CD4-positive, alpha-beta T cell treated with Interleukin-6 at 100 ng/mL for 8 hours (primary cell): ENCODE measurements at places on chromosomes 12 and 14.

DNA sequence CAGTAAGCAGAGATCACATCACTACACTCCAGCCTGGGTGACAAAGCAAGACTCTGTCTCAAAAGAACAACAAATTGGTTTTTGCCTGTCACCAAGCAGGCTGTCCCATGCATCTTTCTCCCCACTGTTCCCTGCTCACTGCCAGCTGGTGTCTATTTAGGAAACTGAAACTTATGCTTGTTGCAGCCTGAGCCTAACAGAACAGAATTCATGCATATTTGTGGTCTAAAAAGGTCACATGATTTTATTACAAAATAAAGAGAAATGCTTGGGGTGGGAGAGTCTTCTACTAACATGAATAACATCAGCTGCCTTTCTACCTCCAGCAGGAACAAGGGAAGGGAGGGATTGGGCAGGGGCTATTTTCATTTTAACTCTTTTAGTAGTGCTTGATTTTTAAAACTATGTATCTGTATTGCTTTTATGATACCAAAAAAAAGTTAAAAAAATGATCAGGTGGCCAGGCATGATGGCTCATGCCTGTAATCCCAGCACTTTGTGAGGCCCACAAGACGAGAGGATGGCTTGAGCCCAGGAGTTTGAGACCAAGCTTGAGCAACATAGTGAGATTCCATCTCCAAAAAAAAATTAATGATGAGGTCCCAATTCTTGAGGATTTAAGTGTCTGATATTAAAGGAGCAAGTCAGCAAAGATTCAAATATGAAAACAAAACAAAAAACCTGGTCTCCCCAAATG, 923 bp downstream of the STAT2 start:
- no peak for DNase-seq

DNA sequence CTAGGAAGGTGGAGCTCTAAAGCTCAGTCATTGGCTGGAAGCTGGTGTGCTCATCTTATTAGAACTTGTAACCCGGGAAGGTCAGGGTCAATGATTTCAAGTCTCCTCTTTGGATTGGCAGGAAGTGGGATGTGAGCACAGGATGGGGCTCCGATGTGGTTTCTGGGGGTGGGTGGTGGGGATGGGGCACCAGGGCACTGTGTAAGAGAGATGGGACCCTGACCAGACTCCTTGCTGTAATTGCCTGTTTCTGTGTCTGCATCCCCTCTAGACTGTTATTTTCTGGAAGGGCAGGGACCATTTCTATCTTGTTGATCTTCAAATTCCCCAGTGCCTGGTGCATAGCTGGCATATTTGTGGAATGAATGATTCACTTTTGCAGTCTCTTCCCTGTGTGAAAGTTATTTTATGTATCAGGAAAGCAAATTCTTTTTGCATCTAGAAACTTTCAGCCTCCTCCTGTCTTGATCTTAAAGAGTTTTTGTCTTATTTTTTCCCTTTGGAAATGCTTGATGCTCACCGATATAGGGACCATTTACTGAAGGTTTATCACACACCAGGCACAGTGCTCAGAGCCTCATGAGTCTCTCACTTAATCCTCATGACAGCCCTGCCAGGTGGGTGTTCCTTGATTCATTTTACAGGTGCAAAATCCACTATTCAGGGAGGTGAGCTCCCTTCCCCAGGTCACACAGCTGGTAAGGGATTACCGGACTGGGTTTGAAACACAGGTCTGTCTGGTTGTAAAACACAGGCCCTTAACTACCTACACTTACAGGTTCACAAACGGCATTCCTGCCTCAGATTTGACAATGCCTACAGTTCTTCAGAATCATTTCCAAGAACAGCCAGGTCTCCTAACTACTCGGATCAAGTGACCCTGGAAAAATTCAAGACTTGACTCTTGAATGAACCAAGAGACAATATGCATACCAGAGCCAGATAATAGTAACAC, 86.9 kb upstream of the IGF1 start:
- no peak for DNase-seq

DNA sequence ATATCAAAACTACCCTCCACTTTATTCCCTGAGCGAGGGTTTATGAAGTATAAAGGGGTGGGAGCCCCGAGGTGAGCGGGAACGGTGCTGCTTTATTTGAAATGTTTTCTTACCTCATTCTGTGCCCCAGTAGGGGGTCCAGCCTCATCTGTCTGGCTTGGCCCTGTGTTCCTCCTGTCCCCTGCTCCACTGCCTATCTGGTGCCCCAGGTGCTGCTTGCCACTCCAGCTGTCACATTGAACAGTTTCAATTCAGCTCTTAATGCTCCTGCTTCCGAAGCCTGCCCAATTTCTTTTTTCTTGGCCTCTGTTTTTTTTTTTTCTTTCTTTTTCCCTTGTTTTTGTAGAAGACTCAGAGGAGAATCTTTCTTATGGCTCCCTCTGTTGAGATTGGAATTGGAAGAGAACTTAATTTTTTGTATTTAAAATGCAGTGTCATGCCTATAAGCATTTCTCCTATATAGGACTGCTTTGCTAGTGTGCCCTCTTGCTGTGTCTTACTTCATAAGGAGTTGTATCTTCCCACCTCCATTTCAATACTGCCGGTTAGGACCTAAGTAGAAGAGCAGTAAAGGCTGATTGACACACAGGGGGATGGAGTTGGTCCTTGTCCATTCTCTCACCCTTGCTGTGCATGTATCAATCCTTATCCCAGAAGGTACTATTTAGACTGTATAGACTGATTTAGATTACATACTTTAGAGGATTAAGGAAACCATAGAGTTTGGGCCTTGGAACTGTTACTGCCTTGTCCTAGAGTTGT, 2.3 kb downstream of the ATXN7L3B start:
- no peak for DNase-seq

GRCh38 chr12:55068416-55069010, 48.7 kb downstream of the NEUROD4 start:
- DNase-seq: peak; percentile 23

GRCh38 chr12:33649992-33650391, 210.4 kb upstream of the SYT10 start:
- no peak for DNase-seq

GRCh38 chr12:24172031-24172772, 222.7 kb upstream of the SOX5 start:
- no peak for DNase-seq

DNA sequence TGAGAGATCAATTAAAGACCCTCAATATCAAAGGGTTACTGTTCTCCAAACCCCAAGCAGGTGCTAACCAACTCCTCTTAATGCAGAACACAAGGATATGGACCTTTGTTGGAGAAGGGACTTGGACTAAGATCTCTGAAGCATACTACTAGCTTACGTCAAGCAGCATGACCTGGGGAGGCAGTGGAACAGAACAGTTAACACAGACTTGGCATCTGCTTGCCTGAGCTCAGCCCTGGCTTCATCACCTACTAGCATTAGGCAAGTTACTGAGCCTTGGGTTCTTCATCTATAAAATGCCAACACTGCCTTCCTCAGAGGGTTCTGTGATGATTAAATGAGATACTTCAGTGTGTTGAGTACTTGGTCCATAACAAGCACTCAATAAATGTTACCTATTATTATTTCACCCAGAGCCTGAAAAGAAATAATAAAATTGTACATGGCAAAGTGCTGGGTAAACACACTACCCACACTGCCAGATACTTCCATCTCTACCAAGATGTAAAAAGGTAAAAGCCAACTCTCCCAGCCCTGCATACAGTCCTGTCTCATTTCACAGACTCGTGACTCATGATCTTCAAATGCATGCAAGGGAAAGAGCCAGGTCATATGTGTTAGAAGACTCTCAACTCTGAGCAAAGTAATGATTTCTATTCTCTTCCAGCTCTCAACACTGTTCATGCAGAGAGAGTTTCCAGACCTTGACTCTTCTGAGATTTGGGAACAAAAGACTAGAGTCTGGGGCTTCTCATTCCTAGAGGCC, 39.7 kb downstream of the FMNL3 start:
- no peak for DNase-seq

GRCh38 chr12:48862760-48863159, 2.9 kb downstream of the RND1 start:
- DNase-seq: no peak
